ENCODE measurements at places on chromosomes 3 and 15. TPM values are rescaled to one million over a fixed set of nuclear protein-coding genes. Genes with fewer than 3 reads are reported as not detected.

- no peak overlapping the region for H3K4me3 ChIP-seq
- no peak overlapping the region for H3K27ac ChIP-seq
- no peaks in the 10 kb centered on the region for H3K4me1 ChIP-seq
Observed at GRCh38 chr15:98150536-98150935, 190.0 kb downstream of the ARRDC4 start.

DNA sequence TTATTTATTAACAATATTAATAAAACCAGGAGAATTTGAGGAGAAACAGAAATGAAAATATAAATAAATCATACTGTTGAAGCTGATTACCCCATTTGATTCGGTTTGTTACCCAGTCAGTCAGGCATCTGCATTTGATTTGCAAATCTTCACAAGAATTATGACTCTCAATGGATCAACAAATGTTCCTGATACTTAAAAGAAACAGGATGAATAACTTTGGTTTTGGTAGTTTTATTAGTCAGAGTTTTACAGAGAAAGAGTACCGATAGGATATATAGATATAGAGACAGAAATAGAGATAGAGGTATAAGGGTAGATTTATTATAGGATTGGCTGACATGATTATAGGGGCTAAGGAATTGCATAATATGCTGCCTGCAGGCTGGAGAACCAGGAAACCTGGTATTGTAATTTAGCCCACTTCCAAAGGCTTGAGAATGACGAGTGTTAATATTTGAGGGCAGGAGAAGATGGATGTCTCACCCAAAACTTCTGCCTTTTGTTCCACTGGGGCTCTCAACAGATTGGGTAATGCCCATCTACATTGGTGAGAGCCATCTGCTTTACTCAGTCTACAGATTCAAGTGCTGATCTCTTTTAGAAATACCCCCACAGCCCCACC, 241.6 kb upstream of the COL8A1 start:
- no peaks in the 10 kb centered on the region for H3K4me1 ChIP-seq
- DNase-seq = no peak
- H3K4me3 ChIP-seq = no peak overlapping the region

DNA sequence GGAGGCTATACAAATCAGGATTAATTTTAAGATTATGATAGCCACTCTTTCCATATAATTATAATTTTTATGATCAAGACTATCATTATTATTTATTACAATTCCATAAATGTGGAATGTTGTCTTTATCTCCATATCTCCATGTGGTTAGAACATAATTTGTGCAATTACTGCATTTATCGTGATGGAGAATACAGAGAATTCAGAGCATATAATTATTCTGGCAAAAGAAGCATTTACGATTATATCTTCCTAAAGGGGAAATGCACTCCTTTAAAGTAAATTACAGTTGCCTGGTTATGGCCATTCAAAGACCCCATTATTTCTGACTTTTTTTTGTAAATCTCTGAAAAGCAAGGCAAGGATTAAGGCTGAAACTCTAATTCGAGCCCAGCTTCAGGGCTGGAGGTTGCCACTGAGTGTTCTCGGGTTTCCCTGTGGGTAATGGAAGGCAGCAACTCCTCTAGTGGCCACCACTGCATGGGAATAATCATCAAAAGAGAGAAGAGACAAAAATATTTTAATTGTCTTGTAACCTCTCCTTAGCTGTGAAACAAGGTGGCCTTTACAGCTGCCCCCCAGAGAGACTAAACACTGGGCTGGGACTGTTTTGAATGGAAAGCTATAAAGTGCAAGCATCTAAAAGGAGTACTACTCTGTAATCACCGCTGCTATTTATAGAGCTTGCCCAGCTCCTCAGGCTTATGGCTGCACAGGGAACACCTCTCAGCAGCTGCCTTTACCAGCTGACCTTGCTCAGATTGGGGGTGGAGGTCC, 59.8 kb upstream of the PRTG start:
- peaks cover 50% of the 10 kb centered on the region for H3K27me3 ChIP-seq
- no peak for DNase-seq
- H3K4me3 ChIP-seq = no peak overlapping the region
- H3K27ac ChIP-seq = no peak overlapping the region
- no peaks in the 10 kb centered on the region for H3K36me3 ChIP-seq

GRCh38 chr15:47820057-47820746, 102.9 kb downstream of the SEMA6D start:
- no peak overlapping the region for H3K27ac ChIP-seq
- DNase-seq = no peak
- H3K4me1 ChIP-seq = no peaks in the 10 kb centered on the region
- H3K4me3 ChIP-seq = no peak overlapping the region

The FBXL22 gene
- total RNA-seq = 0.45 TPM

The CSTA gene
- total RNA-seq = not detected
